ENCODE measurements at places on chromosomes 5 and 9. TPM values are rescaled to one million over a fixed set of nuclear protein-coding genes. Genes with fewer than 3 reads are reported as not detected.
A peak's percentile ranks its signal among the peaks of the same experiment; 100 is the strongest.

CDKN2AIPNL gene
- 34.9 TPM for total RNA-seq

F2RL1 gene
- 93.5 TPM for total RNA-seq

C5orf34 gene
- 5.2 TPM for total RNA-seq

GRCh38 chr9:136080716-136081112 lies 14.4 kb downstream of the NACC2 start:
- no peak for DNase-seq

DNA sequence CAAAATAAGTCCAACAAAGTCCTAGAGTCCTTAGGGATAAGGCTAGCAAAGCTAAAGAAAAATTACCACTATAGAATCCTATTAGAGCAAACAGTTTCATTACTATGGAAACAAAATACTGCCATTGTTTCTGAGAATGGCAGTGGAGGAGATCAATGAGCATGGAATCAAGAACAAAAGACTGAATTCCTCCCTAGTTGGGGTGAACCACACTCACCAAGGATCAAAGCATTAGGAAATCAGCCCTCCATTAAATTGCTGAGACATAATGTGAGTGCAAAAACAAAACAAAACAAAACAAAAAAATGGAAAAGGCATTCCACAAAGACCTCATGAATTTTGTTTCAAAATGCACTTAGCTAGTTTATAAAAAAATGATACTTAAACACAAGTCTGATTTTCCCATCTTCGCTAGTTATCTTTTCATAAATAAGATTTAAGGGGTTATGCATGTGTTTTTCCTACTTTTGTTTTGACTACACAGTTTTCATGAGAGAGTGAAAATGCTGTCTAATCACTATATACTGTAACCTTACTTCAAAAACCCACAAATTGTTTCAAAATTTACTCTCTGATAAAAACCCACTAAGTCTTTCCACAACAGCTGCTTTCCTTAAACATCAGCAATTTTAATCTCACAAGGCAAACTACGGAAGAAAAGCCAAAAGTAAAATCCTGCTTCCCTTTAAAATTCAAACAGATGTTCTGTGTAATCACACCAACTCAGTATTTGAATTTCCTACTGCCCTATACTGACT lies 9.7 kb downstream of the SERINC5 start:
- peak; percentile 42 for DNase-seq

GRCh38 chr5:44875661-44876605 lies 67.2 kb downstream of the MRPS30 start:
- peak; percentile 96 for DNase-seq

DNA sequence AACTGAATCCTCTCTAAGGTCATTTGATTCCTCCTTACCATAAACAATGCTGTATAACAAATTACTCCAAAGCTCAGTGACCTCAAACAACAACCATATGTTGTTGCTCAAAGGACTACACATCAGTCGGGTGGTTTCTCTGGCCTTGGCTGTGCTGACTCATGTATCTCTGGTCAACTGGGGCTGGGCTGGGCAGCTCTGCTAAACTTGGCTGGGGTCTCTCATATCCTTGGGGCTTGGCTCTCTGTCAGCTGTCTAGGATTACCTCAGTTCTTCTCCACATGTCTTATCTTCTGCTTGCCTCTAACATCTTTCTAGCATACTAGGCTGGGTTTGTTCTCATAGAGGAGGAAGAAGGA lies 86.4 kb downstream of the GALNT10 start:
- DNase-seq: peak; percentile 25

DNA sequence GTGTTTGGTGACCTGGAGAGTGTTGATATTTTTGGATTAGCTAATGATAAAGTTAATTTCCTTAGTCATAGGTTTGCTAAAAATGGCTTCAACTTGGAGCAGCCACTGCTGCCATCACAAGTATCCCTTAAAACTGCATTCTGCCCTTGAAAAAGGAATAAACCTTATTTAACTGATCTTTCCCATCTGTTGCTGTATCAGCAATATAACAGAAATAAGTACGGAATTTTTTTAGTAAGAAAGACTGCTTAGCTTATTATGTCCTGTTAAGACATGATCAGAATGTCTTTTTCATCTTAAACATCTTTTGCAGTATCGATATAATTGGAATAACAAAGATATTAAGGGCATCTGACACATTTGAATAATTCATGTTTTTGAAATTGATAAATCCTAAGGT lies 75.7 kb downstream of the LNPEP start:
- no peak for DNase-seq
